Ureter (tissue), 1 donor: ENCODE measurements at places on chromosomes 2 and 18.

- no peak for DNase-seq
Observed at GRCh38 chr2:100882645-100883613, 63.0 kb downstream of the NPAS2 start.

DNA sequence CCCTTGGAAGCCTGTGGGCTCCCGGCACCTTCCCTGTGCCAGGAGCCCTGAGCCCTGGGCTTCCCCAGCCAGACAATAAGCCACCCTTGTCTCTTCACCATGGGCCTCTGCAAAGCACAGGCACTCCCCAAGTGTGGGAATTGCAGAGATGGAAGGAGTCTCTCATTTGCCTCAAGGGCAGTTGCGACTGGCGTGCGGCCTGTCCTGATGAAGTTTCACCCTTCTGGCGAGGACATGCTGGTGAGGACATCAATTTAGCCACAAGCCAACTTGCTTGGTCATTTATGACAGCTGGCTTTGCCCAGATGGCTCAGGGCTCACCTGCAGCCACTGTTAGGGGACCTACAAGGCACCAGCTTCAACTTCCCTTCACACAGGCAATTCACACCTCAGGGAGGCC is 180.2 kb downstream of the ANAPC1 start:
- peak; percentile 39 for DNase-seq

DNA sequence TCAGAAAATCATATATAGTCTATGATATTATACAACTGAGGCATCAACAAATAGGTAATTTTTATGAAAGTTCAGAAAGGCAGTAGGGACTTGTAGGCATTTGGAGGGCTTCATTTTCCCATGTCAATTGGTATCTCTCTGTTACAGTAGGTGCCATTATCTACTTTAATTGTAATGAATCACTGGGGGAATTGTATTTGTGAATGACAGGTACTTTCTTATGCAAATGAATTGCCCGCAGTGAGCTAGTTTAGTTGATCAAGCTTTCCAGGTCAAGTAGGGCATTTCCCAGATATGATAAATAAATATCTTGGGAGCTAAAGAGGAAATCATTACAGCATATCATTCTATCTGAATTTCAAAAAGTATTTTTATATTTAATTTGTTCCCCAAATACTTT is 1116.3 kb downstream of the DPP10 start:
- DNase-seq: no peak

DNA sequence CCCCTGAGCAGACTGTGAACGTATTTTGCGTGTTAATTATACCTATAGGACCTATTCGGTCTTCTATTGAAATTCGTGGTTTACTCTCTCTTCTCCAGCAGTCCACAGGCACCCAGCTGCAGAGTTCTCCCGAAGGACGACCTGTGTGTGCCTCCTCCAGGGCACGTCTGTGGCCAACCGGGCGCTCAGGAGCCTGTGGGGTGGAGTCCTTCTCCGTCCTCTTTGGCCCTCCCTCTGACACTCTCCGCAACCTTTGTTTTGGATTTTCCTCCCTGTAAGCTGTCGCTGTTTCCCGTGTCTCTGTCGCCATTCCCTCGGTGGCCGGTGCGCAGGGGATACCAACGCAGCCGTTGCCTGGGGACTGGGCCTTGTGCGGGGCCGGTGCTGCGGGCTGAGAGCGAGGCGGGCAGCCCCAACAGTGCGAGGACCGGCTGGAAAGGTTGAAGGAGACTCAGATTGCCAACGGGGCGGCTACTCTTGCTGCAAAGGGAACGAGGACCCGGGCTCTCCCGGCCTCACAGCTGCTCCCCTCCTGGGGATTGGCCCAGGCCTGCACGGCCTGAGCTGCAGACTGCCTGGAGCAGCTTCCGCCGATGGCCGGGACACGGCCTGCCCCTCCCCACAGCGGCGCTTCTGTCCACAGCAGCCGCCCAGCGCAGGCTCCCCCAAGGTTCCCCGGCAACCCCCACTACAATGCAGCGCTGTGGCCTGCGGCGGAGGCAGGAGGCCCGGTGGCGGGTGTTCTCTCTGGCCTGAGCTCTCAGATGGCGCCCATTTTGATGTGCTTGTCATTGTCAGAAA is 221.0 kb downstream of the MTX2 start:
- peak; percentile 60 for DNase-seq

DNA sequence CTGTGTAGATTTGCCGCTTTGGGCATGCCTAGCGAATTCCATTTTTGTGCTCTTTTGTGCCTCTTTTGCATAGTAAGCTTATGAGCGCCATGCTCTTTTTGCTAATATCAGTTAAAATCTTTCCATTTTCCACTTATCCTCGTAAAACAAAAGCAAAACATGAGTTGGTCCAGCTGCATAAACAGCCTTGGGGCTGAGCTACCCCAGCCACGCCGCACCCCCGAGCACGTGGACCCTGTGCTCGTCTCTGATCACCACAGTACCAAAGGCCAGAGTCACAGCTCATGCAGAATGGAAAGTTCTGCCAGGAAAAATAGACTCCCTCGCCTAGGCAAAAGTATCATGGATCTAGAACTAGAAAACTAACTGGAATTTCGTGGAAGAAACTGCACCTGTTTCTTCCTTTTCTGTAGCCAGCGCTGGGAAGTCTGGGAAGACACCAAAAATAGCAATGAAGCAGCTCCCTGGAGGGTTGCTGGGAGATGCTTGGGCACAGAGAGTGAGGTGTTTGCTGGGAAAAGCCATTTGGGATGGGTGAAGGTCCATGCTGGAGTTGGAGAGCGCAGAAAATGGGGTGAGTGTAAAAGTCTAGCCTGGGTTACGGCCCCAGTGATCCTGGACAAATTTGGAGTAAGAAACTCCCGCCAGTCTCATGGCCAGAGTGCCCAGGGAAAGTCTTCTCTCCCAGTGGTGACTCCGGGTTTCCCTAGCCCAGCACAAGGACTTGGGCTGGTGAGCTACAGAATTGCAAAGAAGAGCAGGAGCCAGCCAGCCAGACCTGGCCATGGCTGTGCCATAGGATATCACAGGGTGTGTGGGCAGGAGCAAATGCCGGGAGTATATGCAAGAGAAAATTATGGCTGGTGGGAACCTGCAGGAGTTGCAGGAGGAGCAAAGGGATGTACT is 218.4 kb downstream of the GBX2 start:
- DNase-seq: no peak

DNA sequence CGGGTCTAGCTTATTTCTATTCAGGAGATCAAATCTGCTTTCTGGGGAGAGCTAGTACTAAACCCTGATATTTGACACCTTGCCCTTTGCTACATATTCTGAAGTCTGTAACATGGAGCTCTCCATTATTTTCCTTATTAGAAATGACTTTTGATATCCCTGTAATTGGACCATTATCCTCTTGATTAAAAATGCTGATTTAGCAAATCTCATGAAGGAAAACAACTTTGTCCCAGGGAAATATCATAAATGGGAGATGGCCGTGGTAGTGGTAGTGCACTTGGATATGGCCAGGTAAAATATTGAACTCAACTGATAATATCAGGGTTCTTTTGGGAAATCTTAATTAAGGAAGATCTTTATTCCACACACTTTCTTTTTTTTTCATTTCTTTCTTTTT is 326.5 kb downstream of the RPRM start:
- DNase-seq: no peak
